ENCODE measurements at places on chromosomes 11 and 22.

GRCh38 chr11:103690356-103690755 lies 346.1 kb upstream of the DDI1 start:
- DNase-seq, result no peak

GRCh38 chr22:47288680-47289079 lies 526.2 kb downstream of the TBC1D22A start:
- DNase-seq, result no peak

DNA sequence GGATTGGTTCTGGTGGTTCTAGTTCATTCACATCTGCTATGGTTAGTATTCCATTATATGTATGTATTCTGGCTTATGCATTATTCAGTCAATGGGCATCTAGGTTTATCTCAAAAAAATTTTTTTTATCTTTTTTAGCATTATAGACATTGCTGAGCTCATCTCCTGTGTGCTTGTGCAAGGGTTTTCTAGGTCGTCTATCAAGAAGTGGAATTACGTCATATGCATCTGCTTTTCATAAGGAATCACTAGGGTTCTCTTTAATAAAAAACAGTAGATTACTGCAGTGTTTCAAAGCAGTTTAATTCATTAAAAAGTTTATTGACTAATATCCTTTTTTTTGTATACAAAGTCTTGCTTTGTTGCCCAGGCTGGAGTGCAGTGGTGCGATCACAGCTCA lies 21.3 kb downstream of the TBC1D22A start:
- no peak for DNase-seq

DNA sequence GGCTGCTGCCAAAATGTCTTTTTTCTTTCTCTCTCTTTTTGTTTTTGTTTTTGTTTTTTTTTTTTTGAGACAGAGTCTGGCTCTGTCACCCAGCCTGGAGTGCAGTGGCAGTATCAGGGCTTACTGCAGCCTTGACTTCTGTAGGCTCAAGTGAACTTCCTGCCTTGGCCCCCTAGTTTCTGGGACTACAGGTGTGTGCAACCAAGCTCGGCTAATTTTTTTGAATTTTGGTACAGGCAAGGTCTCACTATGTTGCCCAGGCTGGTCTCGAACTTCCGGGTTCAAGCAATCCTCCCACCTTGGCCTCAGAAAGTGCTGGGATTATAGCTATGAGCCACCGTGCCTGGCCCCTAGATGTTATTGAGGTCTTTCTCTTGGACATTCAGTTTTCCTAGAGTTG lies 2.2 kb upstream of the DDX10 start:
- no peak for DNase-seq

DNA sequence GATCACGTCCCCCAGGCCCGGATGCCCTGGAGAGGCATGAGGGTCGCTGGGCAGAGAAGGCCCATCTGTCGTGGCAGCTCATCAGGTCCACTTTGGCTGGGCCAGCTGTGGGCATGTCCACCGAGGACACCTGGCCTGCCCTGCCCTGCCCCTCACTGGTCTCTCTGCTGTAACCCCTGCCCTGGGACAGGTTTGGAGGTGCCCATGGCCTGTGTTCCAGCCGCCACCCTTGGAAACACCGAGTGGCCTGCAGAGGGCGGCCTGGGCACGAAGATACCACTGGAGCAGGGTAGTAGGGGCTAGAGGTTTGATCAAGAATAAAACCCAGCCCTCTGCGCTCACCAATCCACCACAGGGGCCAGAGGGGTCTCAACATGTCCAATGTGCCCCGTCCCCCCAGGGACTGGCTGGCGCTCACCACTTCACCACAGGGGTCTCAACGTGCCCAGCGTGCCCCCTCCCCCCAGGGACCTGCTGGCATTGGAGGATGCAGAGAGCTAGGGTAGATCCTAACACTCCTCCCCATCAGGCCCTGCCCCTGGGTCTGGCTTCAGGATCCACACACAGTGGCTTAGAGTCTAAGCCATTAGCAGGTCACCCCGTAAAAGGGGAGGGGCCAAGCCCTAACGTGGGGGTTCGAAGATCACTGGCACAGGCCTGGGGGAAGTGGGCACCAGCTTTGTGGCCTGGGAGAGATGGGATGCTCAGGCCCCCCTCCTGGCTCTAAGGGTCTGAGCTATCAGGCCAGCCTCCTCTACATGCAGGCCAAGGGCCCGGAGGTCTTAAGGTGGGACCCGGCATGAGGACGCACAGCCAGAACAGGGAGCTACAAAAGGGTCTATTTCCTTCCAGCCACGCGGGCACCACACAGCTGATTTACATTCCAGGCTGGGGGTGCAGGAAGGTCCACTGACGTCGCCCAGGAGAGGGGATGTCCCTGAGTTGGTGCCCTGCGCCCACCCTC lies 1.3 kb upstream of the HDAC10 start:
- peak; percentile 73 for DNase-seq

DNA sequence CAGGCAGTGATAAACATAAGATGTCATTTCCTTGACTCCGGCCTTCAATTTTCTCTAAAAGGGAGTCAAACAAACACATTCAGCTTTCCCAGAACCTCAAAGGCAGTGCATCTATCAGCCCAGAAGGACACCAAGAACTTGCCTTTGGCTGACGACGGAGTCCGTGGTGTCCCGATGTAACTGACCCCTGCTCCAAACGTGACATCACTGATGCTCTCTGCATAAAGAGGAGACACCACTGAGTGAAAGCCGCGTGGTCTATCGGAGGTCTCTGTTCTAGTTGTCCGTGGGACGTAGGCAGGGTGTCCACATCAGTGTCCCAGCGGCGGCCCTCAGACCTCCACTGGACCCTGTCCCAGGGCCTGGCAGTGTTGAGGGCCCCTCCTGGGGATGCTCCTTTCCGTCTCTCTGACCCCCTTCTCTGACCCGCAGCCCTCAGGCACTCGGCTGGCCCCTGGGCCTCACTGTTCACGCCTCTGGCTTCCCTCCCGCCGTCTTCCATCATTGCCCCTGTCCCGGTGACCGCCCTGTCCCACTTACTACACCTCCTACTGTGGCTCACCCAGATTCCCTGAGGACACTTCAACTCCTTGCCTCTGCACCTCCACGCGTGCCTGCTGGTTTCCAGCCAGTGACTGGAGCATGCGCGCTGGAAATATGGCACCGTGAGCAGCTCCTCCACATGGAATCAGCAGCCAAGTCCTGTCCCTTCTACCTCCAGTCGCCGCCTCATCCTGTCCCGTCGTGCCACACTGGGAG lies 70.4 kb downstream of the NCAPD3 start:
- no peak for DNase-seq

DNA sequence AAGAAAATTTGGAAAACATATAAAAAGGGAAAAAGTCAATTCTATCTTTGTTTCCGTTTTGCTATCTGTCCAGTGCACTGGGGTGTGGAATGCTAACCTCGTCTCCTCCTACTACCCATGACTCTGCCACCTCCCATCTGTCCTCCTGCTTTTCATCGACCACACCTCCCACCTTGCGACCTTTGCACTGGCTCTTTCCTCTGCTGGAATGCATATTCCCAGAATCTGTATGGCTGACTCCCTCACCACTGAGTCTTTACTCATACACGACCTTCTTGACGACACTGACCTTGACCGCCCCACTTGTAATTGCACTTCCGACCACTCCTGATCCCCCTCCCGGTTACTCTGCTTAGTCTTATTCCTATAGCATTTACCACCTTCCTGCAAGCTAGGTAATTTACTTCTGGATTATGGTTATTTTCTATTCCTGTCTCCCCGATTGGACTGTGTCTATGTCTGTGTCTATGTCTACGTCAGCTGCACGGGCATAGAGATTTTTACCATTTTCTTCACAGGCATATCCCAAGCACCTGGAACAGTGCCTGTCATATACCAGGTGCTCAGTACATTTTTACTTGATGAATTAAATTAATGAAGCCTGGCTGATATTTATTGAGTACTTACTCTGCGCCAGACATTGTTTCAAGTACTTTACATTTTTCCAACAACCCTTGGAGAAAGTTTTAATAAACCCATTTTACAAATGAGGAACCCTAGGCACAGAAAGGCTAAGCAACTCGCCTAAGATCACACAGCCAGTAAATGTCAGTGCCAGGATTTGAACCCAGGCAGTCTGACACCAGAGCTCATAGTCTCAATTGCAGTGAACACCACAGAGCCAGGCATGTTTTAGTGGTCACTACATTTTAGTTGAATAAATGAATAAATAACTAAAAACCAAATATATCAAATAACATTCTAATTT lies 89.3 kb upstream of the SLC22A12 start:
- no peak for DNase-seq

DNA sequence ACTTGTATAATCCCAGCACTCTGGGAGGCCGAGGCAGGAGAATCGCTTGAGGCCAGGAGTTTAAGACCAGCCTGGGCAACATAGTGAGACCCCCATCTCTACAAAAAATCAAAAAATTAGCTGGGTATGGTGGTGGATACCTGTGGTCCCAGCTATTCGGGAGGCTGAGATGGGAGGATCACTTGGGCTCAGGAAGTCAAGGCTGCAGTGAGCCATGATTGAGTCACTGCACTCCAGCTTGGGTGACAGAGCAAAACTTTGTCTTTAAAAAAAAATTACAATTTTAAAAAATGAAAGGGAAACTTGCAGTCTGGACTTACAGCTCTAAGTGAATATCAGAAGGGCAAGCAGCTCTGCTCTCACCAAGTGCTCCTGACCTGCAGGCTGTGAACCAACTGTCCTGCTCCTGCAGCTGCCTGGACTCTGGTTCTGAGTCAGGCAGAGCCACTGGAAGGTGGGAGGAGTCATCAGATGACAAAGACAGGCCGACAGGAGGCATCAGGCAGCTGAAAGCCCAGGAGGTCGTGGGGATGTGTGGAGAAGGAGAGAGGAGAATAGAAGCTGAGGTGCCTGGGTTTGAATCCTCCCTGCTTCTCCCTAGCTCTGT lies 9.6 kb downstream of the SMTNL1 start:
- DNase-seq, result peak; percentile 76

DNA sequence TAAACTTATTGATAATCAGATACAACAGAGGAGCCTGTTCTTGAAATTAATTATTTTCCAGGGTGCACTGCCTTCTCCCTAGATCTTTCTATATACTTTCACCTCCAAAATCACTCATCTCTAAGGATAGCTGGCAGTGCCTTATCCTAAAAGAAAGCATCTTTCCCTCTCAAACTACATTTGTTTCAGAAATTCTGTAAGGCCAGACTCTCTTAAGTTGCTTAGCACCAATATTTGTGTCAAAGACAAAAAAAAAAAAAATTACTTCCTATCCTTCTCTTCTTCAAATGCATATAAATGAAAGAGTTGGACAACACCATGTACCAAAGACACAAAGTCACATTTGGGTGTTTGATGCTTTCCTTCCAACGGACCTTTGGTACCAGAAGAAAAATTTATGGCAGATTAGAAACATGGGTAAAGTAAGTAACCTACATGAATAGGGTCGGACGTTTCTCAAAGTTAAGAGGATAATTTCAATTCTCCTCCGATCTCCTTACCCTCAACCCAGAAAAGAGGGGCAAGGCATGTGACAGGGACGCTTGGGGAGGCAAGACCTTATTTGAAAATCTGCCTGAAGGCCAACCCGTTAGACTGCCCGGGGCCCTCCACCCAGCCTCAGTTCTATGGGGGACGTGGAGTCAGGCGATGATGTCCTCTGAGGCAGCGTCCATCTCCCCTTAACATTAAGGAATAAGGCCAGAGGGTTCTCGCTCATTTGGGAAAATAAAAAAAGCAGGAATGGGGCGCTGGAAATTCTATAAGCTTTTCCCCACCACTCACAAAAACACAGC lies 66.3 kb downstream of the ETS1 start:
- DNase-seq, result peak; percentile 50

GRCh38 chr11:83122050-83122449 lies 34.9 kb upstream of the PCF11 start:
- no peak for DNase-seq

- DNase-seq, result peak; percentile 84
These were observed 13.9 kb upstream of the TP53AIP1 start for GRCh38 chr11:128956401-128957201.

GRCh38 chr11:95337972-95338429 lies 107.0 kb upstream of the SESN3 start:
- DNase-seq, result no peak

GRCh38 chr11:24598641-24599040 lies 101.8 kb downstream of the LUZP2 start:
- no peak for DNase-seq

- DNase-seq, result no peak
These were observed 343.3 kb upstream of the CTSC start for GRCh38 chr11:88680806-88681205.

GRCh38 chr11:113994077-113994954 lies 19.4 kb downstream of the HTR3A start:
- DNase-seq, result no peak

DNA sequence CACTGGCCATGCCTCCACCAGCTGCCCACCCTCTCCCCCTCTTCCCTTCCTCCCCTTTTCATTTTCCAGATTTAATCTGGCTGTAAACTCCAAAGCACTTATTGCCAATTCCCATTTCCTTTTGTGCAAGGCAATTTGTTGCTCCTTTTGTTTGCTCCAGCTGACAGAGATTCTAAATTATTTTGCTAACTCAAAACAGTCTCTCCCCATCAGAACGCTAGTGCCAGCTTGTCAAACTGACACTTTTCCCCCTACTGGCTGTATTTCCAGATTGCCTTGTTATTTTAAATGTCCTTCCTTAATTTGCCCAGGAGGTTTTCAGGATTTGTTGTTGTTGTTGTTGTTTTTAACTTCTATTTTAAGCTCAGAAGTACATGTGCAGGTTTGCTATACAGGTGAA lies 57.0 kb upstream of the PAK1 start:
- no peak for DNase-seq

DNA sequence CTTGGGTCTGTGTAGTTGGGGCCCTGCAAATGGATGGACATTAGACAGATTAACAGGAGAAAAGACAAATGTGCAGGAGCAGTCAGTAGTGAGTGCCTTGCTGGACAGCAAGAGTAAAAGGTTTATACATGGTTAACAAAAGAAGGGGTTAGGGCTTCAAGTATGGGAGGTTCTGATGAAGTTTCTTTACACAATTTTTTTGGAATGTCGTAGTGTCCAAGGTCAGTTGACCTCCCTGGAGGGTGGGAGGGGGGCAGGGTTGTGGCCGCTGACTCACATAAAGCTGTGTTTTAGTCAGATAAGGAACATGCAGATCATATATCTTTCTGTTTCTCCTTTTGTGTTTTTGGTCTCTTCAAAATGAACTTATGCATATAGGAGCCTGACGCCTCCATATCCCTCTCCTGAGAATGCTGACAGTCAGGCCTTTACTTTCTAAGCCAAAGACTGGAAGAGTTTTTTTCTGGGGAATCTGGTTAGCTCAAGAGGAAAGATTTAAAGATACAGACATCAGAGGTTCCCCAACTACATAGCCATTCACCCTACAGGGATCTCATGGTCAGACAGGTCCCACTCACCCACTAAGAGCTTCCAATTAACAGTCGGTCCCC lies 134.3 kb downstream of the NECTIN1 start:
- DNase-seq, result no peak
